Activated CD4-positive, alpha-beta T cell treated with anti-CD3 and anti-CD28 coated beads, Interleukin-2, amount 50 U/mL, for 24 hours (primary cell): ENCODE measurements at places on chromosomes 7 and 10.

DNA sequence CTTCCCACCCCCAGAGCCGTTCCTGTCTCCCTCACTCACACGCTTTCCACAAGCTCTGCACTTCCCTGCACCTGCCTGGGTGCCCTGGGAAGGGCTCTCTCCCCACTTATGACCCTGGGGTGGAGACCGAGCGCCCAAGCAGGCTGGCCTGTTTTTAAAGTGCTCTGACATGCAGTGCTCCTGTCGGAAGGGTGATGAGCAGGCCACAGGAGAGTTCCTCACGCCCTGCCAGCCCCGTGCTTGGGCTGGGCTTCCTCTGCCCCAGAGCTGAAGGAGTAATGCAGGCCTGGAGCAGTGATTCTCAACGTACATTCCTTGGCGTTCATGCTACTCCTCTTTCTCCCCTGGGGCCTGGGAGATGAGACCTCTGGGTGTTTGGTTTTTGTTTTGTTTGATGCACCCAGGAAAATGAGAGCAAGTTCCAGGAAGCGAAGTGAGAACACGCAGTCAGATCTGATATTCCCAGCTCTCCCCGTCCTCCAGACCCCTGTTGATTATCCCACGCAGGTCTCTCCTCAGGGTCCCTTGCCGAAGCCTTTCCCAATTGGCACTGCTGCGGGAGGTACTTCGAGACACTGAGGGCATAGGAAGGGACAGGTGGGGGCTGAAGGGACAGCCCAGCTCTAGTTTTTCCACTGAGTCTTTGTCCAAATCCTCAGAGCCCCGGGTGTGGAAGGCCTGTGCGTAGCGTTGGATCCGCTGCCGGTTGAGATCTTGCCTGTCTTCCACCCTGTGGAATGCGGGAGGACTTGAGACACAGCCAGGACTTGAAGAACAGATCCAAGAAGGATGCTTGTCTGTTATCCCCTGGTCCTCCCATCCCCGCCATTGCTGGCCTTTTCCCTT is 14.1 kb downstream of the TRPV6 start:
- DNase-seq, result no peak

DNA sequence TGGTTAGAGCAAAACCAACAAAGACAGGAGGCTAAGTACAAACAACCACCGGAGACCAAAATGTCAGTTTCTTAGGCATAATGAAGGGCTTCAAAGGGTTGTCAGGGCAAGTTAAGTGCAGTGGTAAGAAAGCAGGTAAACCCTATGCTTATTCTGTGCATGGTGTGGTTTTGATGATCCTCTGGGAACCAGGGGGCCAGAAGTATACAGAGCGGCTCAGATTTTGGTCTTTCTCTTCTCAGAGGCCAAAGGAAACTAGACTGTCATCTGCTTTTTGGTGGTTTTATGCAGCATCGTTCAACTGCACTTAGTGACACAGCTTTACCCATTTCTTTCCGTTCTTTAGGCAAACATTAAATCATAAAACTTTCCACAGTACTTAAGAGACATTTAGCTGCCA is 332.7 kb upstream of the CELF2 start:
- no peak for DNase-seq

- DNase-seq, result no peak
These were observed at the start of gene NUPR2 for GRCh38 chr7:56115852-56116538. Gene NUPR2, minus strand, starts transcription at chr7:56116417. Its CDS starts 103 bp downstream, at chr7:56116314.

- no peak for DNase-seq
These were observed 982.2 kb downstream of the REEP3 start for GRCh38 chr10:64503429-64503828.

DNA sequence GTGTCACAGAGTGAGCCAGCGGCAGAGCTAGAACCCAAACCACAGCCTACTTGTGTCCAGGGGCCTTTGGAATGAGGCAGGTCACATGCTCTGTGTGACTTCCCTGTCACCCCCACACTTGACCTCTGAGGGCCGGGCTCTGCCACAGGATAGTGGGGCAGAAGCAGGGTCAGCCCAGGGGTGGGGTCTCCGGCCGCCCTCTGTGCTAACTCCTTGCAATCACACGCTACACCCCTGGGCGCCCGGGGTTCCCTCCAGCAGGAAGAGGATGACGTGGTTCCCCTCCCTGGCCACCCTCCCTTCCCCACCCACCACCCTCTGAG is 19.8 kb downstream of the TECPR1 start:
- no peak for DNase-seq

DNA sequence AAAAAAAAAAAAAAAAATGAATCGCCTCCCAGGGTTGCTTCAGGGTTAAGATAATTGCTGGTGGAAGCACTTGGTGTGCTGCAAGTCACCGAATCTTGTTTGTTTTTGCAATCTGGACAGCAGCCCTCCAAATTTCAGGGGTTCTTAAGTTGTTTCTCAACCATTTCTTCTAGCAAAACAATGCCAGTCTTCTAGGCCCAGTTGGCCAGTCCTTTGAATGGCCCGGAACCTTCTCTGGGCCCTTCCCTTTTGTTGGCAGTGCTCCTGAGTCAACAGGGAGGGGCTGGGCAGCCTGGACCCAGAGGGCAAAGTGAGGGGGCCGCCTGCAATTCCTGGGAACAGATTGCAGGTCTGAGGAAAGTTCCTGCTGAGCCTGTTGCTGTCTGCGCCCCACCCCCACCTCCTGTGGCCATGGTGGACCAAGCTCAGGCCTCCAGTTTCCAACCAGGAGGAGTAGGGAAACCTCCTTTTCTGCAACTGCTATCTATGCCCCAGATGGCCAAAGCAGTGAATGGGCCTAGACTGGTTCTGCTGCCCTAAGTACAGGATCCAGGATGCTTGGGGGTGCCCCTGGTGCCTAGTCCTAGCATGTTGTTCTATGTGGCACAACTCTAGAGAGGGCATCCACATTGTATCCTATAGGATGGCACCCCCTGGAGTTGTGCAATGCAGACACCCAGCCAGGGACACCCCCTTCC is 31.4 kb upstream of the PDCD4 start:
- no peak for DNase-seq

- DNase-seq, result no peak
These were observed 25.5 kb downstream of the PRR15 start for GRCh38 chr7:29588900-29589696.

GRCh38 chr7:137074391-137075030 is 206.1 kb downstream of the CHRM2 start:
- DNase-seq, result no peak

- DNase-seq, result no peak
These were observed 50.4 kb upstream of the PLEKHA1 start for GRCh38 chr10:122323941-122324675.

GRCh38 chr7:72334066-72334465 is 78.1 kb downstream of the CALN1 start:
- no peak for DNase-seq

DNA sequence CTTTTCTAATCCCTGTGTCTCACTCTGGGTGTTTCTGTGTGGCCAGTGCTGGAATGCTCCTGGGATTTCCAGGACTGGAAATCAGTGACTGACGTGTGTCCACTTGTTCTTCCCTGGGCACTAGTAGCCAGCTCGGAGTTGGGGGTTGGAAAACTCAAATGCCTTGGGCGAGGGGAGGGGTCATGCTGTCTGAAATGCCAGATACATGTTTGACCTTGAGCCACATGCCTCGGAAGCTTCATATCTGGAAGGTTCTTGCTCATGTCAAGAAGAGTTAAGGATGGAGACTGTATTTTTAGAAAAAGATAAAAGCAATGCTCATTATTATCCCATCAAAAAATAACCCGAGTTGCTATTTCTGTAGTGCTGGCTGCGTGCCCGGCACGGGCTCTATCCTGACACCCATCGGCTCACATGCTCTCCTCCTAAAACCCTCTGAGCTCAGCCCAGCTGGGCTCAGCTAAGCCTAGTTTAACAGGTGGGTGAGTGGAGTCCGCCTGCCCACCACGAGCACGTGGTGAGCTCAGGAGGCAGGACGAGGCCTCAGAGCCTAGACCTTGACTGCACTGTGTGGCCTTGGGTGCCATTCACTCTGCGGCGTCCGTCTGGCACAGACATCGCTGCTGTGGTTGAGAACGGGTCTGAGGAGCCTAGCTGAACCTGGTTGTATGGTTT is 6.4 kb downstream of the DPYSL4 start:
- DNase-seq, result no peak

DNA sequence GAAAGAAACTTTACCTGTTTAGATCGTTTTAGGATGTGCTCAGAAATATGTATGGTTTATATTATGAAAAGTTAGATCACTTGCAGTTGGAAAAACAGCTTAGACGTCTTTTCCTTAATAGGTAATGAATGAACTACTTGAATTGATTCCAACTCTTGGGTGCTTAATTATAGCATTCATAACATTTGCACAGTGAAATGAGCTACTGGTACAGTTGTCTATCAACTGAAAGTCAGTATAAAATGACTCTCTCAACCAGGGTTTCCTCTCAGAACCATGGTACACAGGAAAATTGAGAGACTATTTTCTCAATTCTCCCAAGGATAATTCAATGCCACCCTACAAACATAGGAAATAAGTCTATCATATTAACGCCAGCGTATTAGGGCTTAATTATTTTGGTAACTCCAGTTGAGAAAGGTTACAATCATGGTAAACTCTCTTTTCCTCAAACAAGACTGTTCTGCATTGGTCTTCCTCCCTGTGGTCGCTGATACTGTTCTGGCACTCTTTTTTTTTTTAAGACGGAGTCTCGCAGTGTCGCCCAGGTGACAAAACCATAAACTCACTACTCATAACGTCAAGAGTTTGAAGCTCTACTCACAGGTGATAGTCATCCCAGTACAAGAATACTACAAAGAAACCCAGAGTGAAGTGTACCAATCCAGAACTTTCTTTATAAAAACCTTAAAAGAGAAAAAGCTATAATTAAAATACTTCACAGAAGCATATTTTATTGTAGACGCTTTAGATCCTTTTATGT is 2.0 kb downstream of the ANLN start:
- DNase-seq, result no peak

GRCh38 chr10:102501201-102502028 is 1.1 kb downstream of the ACTR1A start:
- no peak for DNase-seq

- no peak for DNase-seq
These were observed at the start of gene LOXL4 for GRCh38 chr10:98267894-98268693. Gene LOXL4, minus strand, starts transcription at chr10:98268194. Its CDS starts 5,175 bp downstream, at chr10:98263019.

- DNase-seq, result no peak
These were observed 375.5 kb upstream of the LRRTM3 start for GRCh38 chr10:66550351-66550750.

DNA sequence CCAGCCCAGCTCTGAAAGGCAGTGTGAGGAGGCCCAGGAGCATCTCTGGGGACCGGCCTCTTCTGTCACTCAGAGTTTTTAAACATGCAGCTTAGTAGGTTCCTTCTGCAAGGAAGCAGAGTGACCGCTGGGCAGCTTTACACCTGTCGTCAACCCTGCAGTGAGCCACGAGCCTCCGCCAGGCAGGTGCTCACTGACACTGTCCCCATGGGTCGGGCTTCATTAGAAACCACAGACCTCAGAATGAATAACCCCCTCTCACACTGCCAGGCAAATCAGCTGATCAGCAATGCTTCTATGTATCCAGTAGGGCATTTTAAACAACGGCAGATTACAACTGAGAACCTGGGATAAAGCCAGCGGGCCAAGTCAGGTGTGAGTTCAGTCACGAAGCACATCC is 106.1 kb downstream of the MAD1L1 start:
- no peak for DNase-seq

DNA sequence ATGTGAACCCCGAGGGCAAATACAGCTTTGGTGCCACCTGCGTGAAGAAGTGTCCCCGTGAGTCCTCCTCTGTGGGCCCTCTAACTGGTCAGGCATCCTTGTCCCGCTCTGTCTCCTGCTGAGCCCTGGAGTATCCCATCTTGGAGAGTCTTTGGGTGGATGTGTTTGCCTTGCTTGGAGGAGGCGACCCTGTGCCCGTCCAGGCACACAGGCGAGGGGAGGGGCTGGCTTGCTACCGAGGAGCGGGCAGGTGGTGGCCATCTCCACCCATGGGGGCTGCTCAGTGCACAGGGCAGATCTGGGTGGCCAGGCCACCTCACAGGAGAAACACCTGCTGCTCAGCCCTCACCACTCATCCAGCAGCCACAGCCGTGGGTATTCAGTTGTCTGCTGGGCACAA is 135.3 kb downstream of the EGFR start:
- no peak for DNase-seq

DNA sequence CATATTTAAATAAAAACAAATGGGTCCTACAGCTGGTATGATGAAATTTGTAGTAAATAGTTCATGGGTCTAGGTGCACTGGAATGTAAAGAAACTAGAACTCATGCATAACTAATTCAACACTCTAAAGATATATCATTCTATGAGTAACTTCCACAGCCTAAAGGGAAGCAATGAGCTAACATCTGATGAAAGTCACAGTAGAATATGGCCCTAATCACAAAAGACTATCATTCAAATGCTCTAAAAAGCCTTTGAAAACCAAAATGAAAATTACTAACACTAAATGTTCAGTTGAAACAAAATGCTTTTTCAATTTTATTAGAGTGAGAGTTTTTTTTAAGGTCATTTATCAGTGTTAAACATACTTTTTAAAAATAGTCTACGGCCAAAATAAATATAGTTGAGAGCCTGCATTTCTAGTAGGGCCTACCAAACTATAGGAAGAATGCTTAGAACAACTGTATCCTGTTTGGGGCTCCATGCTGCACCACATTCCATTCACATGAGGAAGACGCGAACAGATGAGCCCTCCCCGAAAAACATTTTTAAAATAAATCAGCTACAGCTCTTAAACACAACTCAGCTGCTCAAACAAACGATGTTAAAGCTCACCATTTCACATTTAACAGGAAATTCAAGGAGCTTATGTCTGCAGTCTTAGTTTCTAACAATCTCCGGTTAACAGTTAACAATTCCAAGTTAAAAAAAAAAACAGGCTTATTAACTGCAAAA is 134.5 kb downstream of the NRBF2 start:
- no peak for DNase-seq

GRCh38 chr10:100983868-100984671 is 3.2 kb downstream of the MRPL43 start:
- DNase-seq, result no peak

DNA sequence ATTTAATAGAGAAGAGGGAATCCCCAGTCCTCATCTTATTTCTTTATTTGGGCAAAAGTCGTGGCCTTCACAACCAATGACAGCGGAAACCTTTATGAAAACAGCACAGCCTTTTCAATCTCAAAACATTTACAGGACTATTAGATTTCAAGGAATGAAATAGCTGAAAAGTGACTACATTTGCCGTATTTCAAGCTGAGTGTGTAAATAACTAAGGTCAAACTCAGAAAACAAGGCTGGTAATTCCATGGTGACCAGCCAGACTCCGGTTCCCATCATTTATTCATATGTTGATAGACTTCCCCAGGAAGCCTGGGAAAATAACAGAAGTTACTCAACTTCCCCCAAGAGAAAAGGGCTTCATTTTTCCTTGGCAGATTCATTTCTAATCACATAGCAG is 457.3 kb upstream of the NFE2L3 start:
- DNase-seq, result no peak

DNA sequence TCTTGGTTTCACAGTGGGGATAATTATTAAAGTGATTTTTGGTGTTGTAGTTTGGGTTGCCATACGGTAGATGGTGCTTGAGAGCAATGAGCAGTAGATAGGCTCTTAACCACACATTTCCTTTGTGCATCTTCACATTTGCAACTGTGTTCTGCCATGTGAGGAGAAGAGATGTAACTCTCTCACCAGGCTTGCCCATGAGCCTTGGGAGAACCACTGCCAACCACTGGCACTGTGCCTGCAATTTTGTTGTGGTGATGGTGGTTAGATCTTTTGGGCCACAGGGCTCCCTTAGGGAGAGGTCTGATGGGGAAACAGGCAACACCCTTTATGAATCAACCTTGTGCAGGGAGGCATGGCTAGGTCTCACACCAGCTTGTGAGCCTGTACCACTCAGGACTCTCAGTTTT is 204.3 kb downstream of the CCDC7 start:
- DNase-seq, result no peak
